ENCODE measurements at places on chromosomes 3 and 15.
A peak's percentile ranks its signal among the peaks of the same experiment; 100 is the strongest.

- no peak for DNase-seq
Measured at GRCh38 chr15:45395943-45396342, 17.6 kb upstream of the GATM start.

DNA sequence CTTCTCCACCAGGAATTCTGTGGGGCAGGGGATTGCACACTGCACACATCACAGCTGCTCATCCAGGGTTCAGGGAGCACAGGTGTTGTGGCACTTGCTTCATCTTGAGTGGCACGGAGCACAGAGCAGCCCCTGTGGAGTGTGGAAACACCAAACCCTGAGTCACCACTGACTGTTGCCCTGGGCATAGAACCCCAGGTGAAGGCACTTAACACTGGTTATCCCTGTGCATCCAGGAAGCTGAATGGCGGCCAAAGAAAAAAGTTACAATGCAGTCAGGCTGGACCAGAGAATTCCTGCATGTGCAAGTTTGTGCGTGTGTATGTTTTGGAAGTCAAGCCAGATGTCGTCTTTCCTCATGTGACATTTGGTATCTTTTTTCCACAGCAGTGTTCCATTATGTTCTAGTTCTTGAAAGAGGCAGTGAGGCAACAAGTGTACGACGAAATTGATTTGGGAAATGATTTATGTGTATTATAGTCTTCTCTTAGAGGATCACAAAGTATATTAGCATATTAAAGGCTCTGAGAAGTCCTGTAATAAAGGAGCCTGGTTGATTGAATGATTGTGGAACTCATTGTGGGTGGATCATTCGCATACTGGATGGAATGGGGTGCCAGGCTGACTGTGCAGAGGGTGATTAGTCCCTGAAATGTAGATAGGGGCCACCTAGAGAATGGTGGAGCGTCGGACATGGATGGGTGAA lies 292.3 kb downstream of the TLE3 start:
- no peak for DNase-seq

- DNase-seq, result peak; percentile 9
Measured at GRCh38 chr15:67303490-67304363, 49.1 kb downstream of the IQCH start.

DNA sequence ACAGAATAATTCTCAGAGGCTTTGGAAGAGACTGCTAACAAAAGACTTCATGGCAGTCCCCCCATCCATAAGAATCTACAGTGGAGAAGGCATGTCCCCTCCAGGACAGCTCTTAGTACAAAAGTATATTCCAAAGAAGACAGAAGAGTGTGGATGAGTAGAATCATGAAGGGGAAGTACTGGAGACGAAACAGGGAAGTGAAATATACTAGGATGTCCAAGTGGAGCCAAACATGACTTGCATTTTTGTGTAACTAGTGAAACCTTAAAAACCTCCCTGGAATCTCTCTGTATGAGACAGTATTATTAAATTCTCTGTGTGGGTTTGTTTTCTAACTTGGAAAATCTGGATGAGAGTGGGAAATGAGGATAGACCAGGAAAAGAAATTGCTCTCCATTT lies 312.4 kb downstream of the RSL24D1 start:
- no peak for DNase-seq

DNA sequence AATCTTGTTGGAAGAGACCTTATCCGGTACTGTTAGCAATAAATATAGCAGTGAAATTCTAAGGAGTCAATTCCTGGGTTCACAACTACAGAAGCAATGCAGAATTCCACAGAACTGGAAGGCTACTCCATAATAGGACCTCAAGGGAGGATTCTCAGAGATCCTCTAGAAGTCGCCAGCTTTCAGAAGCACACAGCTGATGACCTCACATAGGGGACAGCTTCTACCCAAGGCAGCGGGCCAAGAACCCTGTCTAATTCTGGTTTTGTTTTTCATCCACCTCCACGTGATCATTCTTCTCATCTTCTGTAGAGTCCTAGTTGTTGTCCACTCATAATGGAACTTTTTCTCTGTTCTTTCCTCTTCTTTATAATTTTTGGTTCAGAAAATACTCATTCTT lies 99.4 kb downstream of the ERC2 start:
- DNase-seq, result no peak

- DNase-seq, result no peak
Measured at GRCh38 chr3:100368441-100368840, 32.4 kb downstream of the TOMM70 start.

GRCh38 chr15:68676011-68676605 lies 97.3 kb downstream of the CORO2B start:
- DNase-seq, result no peak

DNA sequence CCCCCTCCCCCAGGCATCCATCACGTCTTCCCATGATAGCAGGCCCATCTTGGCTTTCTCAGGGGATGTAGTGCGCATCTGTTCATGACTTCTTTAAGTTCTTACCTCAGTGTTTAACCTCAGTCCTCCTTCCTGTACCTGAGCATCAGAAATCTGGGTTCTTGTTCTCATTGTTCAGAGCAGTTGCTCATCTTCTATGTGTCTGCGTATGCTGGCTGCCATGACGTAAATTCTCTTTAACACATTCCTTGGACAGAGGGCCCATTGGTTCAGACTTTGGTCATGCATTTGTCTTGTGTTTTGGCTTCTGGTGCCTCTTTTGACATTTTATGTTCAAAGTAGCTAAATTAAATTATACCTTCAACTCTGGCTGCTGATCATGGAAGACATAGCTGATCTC lies 227.3 kb downstream of the CACNA2D3 start:
- DNase-seq, result no peak

All from AG20443 (cell line).